ENCODE measurements at places on chromosomes 7 and 10. TPM values are rescaled to one million over a fixed set of nuclear protein-coding genes. Genes with fewer than 3 reads are reported as not detected.

DNA sequence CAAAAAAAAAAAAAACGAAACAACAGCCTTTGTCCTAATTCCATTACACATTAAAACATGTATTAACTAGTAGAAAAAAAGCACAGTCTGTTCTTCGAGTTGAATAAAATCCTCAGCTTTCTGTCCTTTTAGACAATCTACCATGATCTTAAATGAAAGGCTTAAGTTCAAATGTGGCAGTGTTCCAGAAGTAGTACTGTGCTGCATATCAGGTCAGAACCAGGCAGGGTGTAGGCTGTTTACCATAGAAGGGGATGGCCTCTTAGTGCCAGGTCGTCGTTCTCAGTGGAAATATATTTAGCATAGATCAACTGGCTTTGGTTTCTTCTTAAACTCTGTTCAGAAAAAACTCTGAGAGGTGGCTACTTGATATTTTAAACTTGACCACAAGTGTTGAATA is 612.0 kb downstream of the CNTNAP2 start:
- DNase-seq = no peak

Gene PTN
- total RNA-seq = 1.9 TPM

DNA sequence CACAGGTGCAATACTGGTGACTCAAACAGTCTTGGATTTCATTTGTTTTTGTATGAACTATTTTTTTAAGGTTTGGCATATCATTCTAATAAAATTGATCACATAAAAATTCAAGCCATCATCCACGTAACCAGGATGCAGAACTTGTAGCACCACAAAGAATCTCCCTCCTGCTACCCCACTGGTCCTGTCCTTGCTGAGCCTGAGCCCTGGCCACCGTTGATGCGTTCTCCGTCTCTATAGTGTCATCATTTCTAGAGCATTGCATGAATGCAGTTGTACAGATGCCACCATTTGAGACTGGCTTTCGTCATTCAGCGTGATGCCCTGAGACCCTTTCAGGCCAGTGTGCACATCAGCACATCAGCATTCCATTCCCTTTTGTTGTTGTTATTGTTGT is 273.5 kb downstream of the TCERG1L start:
- no peak for DNase-seq

DNA sequence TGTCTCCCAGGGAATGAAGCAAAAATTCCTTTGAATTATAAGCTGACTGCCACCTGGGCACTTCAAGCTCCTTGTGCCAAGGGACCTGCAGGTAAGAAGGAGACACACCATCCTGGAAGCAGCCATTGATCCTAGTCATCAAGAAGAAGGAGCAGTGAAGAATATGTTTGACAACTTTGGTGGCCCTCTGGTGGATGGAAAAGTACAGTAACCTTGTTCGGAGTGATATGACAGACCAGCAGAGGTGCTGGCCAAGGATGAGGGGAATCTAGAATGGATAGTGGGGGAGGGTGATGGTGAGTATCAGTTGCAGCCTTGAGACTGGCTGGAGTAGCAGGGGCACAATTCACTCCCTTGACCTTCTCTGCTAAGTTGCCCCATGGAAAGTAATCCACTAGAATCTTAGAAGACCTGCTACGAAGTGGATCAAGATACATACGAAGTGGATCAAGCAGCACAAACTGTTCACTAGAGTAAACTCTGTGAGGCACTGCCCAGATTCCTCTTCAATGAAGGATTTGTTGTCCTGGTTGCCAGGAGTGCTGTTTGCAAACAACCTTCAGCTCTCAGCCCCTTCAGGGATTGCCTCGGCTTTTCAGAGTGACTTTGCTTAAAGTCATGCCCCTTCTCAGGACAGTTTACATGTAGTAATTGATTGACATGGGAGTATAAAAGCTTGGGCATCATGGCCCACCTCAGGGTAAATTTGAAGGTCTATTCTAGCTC is 44.8 kb upstream of the ORC5 start:
- DNase-seq = no peak

Gene PHKG1
- total RNA-seq = 0.10 TPM

Gene HKDC1
- 0.58 TPM for total RNA-seq

Gene SVOPL
- not detected for total RNA-seq

DNA sequence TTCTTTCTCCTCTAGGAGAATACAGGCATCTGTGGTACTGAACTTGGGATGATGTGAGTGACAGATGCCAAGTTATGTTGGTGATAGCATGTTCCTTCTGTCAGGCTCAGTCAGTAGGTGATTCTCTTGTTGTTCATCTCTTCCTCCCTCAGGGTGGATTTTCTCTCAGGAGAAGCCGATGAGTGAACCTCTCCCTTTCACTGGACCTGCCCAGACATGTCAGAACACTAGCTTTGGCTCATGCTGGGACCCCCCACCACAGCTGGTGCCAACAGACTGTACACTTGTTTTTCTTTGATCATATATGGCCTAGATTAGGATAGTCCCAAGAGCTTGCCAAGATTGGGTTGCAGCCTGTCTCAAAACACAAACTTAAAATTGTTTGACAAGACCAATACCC is 129.4 kb downstream of the BMPER start:
- no peak for DNase-seq

GRCh38 chr10:61454541-61454940 is 1.4 kb upstream of the TMEM26 start:
- no peak for DNase-seq

DNA sequence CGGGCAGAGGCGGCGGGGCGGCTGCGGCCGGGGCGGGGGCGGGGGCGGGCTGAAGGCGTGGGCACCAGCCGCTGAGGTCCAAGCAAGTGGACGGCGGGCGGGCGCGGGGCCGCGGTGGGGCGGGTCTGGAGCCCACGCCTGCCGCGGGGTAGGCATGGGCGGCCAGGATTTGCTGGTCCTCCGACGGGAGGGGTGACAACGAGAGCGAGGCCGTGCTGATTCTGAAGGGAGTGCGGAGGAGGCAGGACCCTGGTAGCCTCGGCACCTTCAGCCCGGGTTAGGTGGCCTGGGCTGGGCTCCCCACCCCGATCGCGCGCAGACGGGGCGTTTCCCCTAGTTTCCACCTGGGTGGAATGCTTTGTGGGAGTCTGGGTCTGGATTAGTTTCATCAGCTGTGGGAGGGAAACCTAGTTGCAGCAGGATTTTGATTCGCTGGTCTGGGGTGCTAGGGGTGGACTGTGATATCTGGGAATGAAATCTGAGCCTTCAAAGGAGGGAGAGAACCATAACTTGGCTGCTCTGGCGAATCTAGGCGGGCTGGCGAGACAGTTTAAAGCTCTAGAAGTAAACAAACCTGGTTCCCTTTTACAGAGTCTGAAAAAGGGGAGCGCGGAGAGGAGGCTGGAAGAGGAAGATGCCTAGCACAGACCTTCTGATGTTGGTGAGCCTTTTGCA is 609 bp downstream of the SGPL1 start:
- DNase-seq = peak; percentile 48

Gene SPOCK2
- total RNA-seq = 3.9 TPM

Gene TEX47
- total RNA-seq = not detected

DNA sequence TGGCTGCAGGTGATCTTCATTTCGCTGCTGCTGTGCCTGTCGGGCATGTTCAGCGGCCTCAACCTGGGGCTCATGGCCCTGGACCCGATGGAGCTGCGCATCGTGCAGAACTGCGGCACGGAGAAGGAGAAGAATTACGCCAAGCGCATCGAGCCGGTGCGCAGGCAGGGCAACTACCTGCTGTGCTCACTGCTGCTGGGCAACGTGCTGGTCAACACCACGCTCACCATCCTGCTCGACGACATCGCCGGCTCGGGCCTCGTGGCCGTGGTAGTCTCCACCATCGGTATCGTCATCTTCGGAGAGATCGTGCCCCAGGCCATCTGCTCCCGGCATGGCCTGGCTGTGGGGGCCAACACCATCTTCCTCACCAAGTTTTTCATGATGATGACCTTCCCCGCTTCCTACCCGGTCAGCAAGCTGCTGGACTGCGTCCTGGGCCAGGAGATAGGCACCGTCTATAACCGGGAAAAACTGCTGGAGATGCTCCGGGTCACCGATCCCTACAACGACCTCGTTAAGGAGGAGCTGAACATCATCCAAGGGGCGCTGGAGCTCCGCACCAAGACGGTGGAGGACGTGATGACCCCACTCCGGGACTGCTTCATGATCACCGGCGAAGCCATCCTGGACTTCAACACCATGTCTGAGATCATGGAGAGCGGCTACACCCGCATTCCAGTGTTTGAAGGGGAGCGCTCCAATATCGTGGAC is 1.3 kb downstream of the CNNM2 start:
- no peak for DNase-seq

Gene CPN1
- not detected for total RNA-seq

DNA sequence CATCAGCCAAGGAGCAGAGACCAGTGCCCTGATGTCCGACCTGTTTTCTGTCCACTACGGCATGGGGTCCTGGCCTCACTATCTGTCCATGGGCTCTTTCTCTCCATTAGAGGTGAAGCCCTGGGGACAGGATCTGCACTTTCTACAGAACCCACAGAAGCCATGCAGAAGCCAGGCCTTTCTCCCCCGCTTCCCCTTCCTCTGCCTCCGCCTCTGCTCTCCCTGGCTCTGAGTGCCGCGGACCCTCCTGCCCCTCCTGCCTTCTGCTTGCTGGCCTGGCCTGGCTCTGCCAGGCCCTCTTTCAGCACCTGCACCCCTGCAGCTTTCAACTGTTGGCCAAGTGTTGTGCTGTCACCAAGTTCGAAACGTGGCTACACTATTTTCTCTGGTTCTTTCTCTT is 439.8 kb upstream of the ZMIZ1 start:
- no peak for DNase-seq

Gene TSPAN13
- 37.5 TPM for total RNA-seq

DNA sequence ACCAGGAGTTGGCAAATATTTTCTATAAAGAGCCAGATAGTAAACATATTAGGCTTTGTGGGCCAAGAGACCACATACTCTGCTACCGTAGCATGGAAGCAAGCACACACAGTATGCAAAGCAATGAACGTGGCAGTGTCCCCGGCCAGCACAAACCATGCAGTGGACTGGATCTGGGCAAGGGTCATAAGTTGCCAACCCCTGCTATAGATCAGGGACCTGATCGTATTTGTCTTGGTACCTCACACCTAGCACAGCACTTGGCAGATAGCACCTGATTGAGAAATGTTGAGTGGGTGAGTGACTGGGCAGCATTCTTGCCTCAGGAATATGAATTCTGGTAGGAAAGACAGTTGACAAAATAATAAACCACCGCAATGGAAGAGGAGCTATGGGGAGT is 331.9 kb downstream of the FGFR2 start:
- DNase-seq = no peak

DNA sequence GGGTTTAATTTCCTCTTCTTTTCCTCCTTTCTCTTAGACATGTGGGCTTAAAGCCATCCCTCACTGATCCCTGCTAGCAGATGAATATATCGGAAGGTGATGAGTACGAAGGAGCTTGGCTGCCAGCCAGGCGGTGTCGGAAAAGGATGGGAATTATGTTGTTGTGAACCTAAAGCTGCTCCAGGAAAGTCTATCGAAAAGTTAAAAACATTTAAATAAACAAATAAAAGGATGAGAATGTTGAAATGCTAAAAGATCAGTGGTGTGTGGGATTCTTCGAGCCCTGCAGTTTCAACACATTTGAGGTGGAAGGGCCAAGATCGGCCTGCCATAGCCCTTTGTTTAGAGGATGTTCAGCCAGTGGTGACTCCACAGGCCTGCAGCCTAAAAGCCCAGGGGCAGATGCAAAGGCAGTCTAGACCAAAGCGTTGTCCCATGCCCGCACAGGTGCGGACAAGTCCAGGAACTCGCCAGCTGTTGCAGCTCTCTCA is 107.9 kb downstream of the JCAD start:
- no peak for DNase-seq

DNA sequence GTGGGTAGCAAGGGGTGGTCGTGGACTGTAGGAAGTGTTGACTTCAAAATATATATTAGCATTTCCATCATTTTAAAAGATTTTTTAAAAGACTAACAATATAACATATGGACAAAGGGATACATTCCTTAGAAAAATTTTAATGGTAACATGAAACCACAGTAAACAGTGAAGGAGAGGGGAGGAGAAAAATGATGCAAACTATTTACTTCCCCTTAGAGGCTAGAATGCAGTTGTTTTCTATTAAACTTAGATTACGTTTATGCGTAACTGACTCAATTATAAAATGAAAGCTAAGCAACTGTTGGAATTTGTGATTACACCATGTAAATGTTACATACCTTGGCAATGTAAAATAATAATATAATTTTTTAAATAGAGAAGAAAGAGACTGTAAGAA is 41.3 kb downstream of the CALD1 start:
- no peak for DNase-seq

- DNase-seq = no peak
These were observed 48.6 kb downstream of the NCAPG2 start for GRCh38 chr7:158655931-158656441.

GRCh38 chr7:22240904-22241571 is 115.9 kb downstream of the RAPGEF5 start:
- DNase-seq = no peak

Gene TPK1
- 11.0 TPM for total RNA-seq

- DNase-seq = no peak
These were observed 430.5 kb upstream of the KLF6 start for GRCh38 chr10:4215485-4215884.

Gene TAS2R5
- 0.34 TPM for total RNA-seq

- DNase-seq = no peak
These were observed 7.4 kb downstream of the PTPN12 start for GRCh38 chr7:77544518-77544917.

DNA sequence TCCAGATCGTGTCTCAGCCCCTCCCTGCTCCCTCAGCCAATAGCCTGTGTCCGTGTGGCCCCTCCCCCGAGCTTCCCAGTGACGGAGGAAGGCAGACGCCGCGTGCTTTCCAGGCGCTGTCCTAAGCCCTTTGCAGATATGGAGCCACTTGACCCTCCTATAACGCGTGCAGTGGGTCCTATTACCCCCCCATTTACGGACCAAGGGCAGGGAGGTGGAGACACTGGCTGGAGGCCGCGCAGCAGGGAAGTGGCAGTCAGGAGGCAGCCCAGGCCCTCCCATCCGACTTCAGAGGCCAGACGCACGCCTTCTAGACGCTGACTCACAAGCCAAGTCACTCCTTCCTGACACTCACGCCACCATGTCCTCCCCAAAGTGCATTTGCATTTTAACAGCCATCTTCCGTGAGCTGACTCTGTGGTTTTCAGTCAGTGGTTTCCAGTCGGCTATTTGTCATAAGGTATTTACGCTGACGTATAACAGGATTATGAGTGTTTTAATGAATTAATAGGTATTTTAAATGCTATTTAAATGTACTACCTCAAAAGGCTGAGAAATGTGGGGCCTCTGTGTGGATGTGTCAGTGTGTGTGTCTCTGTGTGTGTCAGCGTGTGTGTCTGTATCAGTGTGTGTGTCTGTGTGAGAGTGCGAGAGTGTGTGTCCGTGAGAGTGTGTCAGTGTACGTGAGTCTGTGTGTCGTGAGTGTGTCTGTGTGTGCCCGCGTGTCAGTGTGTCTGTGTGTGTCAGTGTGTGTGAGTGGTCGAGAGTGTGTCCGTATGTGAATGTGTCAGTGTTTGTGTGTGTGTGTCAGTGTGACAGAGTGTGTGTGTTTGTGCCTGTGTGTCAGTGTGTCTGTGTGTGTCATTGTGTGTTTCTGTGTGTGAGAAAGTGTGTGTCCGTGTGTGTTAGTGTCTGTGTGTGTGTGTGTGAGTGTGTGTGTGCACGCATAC is 92.0 kb upstream of the INSIG1 start:
- peak; percentile 91 for DNase-seq
